ENCODE measurements at places on chromosomes 6 and 20.

- peak; percentile 90 for DNase-seq
These were observed 70.8 kb downstream of the PYGB start for GRCh38 chr20:25318471-25319240.

DNA sequence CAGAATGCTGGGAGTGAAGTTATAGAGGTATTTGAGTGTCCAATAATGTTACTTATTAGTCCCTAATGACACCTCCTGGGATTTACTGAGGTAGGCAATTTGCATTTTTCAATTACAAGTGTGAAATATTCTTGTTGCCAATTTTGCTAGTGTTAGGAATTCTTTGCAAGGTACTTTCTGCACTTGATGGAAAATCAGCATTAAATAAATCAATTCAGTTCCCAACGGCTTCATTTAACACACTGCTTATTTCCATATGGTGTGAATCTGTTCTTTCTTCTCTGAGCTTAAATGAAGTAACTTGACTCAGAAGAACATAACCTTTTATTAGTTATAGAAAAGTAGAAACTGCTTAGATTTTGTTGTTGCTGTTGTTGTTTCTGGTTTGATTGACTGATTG lies 21.2 kb downstream of the CCN2 start:
- DNase-seq: no peak

DNA sequence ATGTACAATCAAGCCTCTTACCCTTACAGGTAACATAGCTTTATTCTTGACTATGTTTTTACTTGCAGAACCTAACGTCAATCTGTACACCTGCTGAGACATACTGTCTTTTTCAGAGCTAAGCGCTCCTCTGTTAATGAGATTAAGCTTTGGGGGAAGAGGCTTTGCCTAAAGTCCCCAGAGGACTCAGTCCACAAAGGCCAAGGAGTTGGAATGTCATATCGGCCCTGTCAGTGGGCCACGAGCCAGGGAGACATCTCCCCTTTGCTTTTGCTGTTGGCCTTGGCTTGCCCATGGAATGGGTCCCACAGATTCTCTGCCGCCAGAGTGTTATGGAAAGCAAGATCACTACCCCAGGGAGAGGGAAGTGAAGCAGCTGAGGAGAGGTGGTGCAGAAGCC lies 64.1 kb upstream of the SOX4 start:
- no peak for DNase-seq

DNA sequence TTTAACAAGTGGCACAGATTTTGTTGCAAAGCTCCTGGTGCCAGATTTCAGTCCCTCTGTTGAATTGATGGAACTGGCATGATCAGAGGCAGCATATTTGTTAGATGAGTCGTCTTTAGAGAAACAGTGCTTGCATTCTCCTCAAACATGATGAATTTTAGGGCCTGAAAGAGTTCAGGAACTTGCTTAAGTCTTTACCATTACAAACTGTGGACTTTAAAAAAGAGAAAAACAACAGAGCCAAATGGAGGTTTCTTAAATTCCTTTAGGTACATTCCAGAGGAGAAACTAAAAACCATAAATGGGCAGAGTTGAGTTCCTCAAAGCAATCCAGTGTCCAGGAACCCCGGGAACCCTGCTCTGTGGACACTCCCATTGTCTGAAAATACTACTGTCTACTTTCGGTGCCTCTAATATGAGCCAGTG lies 2.5 kb downstream of the GTF2H5 start:
- DNase-seq: no peak

GRCh38 chr20:62622877-62623487 lies 19.3 kb upstream of the SLCO4A1 start:
- DNase-seq: no peak

DNA sequence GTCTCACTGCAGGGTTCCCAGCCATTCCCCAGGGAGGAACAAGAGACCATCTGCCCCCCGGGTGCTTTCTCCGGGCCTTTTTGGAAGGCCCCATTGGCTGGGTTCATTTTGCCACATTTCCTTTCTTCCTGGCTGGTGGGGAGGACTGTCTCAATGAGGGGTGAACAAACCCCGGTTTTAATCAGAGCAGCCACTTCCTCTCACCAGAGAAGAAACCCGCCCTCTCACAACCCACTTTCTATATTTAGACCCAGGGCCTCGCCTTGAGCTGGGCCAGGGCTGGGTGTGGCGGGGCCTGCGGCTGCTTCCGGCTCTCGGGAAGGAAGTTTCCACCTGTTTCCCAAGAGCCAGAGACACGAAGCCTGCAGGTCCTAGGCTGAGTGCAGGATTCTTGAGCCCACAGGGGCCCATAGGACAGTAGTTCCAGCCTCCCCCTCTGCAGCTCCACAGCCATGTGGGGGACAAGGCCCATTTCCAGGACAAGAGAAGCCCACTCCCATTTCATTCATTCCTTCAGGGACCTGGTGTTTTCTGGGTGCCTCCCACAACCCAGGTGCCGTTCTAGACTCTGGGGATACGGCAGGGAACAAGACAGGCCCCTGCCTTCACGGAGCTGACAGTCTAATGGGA lies 41.8 kb downstream of the RBM38 start:
- peak; percentile 83 for DNase-seq

- no peak for DNase-seq
These were observed 24.7 kb downstream of the PACSIN1 start for GRCh38 chr6:34490390-34491090.

- peak; percentile 45 for DNase-seq
These were observed 648 bp downstream of the COL19A1 start for GRCh38 chr6:69866770-69867638.

DNA sequence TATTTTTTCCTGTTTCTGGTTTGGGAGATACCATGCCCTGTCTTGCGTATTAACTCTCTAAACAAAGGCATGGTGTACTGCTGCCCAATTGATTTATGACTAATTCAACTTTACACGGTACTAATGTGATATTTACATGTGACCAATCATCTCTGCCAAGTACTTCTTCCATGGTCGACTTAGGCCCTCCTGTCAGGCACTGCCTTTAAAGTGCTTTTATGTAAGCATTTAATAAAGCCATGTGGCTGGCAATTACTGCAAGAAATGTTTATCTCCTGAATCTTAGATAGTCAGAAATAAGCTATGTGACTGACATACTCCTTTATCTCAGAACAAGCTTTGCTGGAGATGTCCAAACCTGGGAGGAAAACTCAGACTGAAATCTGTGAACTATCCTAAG lies 323.4 kb downstream of the BTBD3 start:
- DNase-seq: no peak

DNA sequence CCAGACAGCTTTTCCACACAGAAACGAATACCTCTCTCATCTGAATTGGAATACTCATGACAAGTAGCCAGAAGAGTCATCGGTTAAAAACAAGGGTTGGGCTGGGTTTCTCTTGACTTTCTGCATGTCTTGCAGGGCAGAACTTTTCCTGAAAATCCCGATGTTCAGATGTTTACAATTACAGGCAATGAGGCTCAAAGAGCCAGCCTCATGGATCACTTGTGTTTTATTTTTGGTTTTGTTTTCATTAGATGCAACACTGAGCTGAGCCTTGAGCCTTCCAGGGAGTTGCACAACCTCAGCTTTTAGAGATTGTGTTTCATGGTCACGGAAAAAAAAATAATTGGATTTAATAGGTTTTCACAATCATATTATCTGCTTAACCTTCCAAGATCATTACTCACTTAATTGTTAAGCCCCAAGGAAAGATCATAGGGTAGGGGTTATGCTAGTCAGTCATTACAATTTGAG lies 288.1 kb upstream of the PRDM1 start:
- DNase-seq: no peak

- no peak for DNase-seq
These were observed 104.5 kb upstream of the PHACTR3 start for GRCh38 chr20:59499863-59500262.

- no peak for DNase-seq
These were observed 154.0 kb downstream of the LAMP5 start for GRCh38 chr20:9668381-9668780.

DNA sequence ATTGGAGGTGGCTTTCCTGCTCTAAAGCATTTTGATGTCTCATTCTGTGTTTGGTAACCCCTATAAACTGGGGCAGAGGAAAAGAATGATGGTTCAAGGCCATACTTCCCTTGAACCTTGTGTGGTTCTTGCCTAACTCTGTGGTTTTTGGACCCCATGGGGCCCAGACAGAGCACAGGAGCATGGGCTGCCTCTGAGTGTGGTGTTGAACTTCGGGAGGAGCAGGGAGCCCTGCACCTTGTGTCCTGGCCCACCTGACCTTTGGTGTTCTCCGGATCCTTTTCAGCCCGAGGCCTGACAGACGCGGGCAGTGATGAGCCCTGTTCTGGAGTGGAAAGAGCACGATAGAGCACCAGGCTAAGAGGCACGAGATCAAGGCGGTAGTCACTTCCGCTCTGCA lies 18.8 kb downstream of the TMEM74B start:
- no peak for DNase-seq

DNA sequence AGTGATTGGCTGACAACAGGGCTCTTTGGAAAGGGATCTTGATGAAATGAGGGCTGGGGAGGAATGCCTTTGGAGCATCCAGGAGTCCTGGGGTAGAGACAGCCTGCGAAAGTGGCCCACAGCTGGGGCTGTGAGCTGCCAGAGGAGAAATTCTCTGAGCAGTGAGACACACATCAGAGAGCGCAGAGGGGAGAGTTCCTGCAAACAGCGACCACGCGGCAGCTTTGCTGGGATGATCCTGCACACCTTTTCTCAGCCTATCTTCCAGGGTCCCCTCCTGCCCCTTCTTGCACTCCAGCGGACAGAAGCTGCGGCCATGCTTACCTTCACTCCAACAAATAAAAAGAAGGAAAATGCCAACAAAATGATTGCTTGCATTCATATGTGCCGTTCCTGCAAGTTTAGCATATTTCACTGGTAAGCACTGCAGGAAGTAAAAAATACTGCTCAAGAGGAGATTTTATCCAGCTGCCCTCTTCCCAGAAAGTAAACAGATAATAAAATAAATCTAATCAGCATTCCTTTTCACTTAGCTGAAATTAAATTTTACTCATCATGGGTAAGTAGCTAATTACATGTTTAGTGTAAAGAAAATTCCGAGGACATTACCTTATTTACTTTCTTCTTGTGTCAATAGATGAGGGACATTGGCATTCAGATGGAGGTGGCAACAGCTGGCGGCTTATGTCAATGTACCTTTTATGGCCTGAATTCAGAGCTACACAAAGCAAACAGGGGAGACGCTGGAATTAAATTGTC lies 339.9 kb upstream of the ARID1B start:
- DNase-seq: no peak

GRCh38 chr20:32441638-32442037 lies 83.5 kb downstream of the ASXL1 start:
- DNase-seq: no peak

GRCh38 chr20:23551383-23551782 lies 16.9 kb downstream of the CST9L start:
- DNase-seq: no peak

DNA sequence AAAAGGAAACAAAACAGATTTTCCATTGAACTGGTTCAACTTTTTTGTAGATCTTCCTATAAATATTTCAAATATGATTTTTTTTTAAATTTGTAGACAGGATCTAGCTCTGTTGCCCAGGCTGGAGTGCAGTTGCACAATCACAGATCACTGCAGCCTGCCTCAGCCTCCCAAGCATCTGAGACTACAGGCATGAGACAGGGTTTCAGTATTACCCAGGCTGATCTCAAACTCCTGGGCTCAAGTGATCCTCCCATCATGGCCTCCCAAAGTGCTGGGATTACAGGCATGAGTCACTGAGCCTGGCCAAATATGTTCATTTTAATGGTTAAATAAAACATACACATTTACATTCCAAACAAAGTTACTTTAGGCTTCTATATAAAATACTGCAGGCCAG lies 33.6 kb downstream of the SAMHD1 start:
- no peak for DNase-seq

- DNase-seq: no peak
These were observed 17.5 kb downstream of the NCR2 start for GRCh38 chr6:41352907-41353306.

GRCh38 chr6:163285691-163286090 lies 128.8 kb upstream of the QKI start:
- DNase-seq: no peak

DNA sequence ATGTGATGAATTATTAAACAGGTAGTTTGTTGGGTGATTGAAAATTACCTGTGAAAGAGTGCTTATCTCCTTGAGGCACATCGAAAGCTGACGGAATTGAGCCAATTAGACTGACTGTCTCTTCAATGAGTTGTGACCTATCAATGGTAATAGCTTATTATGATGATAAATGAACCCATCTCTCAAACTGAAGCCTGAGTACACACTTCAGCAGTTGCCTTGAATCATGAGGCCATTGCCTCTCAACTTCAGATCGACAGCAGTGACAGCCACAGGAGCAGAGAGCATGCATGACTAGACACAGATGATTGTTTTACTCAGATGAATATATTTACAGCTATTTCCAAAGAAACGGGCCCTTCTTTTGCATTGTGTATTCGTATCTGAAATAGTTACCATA lies 323.9 kb downstream of the LAMA2 start:
- DNase-seq: no peak

- DNase-seq: no peak
These were observed 286.3 kb downstream of the KHDC1L start for GRCh38 chr6:72939004-72939403.

- peak; percentile 11 for DNase-seq
These were observed 153.4 kb downstream of the MBOAT1 start for GRCh38 chr6:20058912-20059311.

- DNase-seq: no peak
These were observed 27.0 kb downstream of the CBFA2T2 start for GRCh38 chr20:33516882-33517281.

GRCh38 chr6:88547768-88548167 lies 381.6 kb upstream of the CNR1 start:
- DNase-seq: no peak

GRCh38 chr20:9359561-9360308 lies 154.7 kb upstream of the LAMP5 start:
- peak; percentile 80 for DNase-seq

DNA sequence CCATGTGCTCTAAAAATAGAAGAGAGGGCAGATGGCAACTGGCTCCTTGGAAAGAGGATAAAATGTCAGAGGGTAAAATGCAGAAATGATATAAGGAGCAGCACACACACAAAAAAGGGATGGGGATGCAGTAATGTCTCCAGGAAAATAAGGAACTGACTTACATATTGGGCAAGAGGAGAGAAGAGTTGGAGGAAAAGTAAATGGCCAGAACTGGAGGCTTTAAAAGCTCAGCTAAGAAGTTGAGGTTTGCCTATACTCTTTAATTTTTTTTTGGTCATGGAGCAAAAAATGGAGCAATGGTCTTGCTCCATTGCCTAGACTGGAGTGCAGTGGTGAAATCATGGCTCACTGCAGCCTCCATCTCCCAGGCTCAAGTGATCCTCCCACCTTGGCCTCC lies 93.7 kb downstream of the SULF2 start:
- DNase-seq: peak; percentile 37

- DNase-seq: no peak
These were observed 28.8 kb downstream of the GCM1 start for GRCh38 chr6:53119772-53120409.

- no peak for DNase-seq
These were observed 101.6 kb downstream of the LINC00237 start for GRCh38 chr20:21004386-21005076.

DNA sequence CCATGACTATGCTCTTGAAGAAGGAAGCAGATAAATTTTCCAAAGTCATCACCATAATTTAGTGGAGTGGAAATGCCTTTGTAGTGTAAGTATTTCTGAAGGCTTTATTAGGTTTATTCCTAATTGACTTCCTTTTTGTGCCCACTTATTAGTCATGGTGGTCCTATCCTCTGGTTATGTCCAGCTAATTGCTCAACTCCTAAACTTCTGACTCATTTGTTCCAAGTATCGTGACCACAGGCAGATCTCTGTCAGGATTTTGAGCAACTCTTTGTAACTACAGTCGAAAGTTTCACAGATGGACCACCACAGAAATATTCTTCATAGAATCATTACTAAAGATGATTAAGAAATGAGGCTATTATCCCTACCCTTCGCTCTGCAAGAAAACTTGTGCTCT lies 315.6 kb upstream of the PTCHD4 start:
- no peak for DNase-seq

GRCh38 chr6:3370361-3371221 lies 86.3 kb downstream of the SLC22A23 start:
- no peak for DNase-seq
